ENCODE measurements at places on chromosomes 5 and 9. TPM values are rescaled to one million over a fixed set of nuclear protein-coding genes. Genes with fewer than 3 reads are reported as not detected.

CCL27 gene
- 0.84 TPM for total RNA-seq

FAM114A2 gene
- 28.3 TPM for total RNA-seq

GDA gene
- 0.58 TPM for total RNA-seq

- DNase-seq, result no peak
Observed at GRCh38 chr5:170361116-170361515, 28.1 kb downstream of the KCNMB1 start.

GRCh38 chr5:126067404-126067803, 355.8 kb upstream of the GRAMD2B start:
- no peak for DNase-seq

FCN2 gene
- total RNA-seq, result not detected

GRCh38 chr5:122702524-122702875, 72.4 kb upstream of the SNX2 start:
- DNase-seq, result no peak

DNA sequence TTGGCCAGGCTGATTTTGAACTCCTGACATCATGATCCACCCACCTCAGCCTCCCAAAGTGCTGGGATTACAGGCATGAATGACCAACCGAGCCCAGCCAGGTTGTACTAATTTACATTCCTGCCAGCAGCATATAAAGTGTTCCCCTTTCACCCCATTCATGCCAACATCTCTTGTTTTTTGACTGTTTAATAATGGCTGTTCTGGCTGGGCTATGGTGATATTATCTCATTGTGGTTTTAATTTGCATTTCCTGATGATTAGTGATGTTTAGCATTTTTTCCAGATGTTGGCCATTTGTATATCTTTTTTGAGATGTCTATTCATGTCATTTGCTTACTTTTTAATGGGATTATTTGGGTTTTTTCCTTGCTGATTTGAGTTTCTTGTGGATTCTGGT, 87.3 kb downstream of the INVS start:
- no peak for DNase-seq

FST gene
- 12.7 TPM for total RNA-seq

INSL4 gene
- not detected for total RNA-seq

- no peak for DNase-seq
Observed at GRCh38 chr5:153745778-153746395, 255.4 kb downstream of the GRIA1 start.

SLC6A7 gene
- total RNA-seq, result not detected

GRCh38 chr9:116204252-116204882, 50.8 kb downstream of the PAPPA start:
- DNase-seq, result no peak

DNA sequence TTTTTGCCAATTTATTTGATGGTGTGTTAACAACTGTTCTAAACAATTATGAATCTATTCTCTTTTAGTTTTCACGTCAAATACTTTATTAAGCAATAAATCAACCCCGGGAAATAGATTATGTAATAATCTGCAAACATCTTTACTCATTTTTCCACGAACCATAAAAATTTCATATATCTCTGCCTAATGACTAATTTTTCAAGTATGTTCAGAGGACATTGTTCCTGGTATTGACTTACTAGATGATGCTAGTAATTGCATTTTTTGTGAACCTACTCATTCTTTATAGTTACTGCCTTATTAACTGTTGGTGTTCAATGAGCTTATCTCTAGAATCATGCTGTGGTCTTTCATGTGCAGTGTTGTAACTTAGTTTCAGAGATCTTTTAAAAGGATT, 41.0 kb upstream of the FBN2 start:
- no peak for DNase-seq

GRCh38 chr9:115804206-115804605, 349.4 kb upstream of the PAPPA start:
- DNase-seq, result no peak

All from mesothelial cell of epicardium (in vitro differentiated cells).